ENCODE measurements at places on chromosomes 3 and 15.

- DNase-seq: no peak
Measured at GRCh38 chr3:169264711-169265110, 398.8 kb downstream of the MECOM start.

DNA sequence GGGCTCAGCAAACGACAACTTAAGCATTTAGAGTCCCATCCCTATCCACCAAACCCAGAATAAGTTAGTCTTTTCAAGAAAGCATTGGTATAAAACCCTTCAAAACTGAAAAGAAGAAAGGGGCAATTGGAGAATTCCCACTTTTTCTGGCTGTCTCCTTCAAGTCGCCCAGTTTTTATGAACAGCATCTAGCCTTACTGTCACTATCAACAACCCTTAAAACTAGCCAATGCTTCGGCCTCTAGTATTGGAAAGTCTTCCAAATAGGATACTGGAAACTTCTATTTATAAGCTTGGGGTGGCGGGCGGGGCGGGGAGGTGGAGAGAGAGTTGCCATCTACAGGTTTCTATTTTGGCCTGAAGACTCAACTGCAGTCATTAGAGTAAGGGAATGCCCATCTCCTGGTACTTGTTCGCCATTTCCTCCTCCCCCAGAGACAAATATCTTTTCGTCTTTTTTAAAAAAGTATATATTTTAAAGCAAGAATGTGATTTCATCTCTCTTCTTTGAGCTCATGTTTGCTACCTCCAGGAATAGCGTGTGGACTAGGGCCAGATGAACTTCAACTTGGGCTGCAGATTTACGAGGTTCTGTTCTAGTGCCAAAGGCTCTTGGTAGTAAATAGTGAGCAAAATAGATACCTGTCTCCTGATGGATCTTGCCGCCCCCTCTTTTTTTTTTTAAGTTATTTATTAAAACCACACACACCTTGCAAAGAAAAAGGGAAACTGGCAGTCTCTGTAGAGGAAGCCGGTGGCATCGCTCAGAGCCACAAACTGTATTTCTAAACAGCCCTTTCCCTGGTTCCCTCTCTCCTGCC lies 2.7 kb downstream of the BCL6 start:
- no peak for DNase-seq

- DNase-seq: no peak
Measured at GRCh38 chr3:53077476-53078220, 31.8 kb upstream of the SFMBT1 start.

DNA sequence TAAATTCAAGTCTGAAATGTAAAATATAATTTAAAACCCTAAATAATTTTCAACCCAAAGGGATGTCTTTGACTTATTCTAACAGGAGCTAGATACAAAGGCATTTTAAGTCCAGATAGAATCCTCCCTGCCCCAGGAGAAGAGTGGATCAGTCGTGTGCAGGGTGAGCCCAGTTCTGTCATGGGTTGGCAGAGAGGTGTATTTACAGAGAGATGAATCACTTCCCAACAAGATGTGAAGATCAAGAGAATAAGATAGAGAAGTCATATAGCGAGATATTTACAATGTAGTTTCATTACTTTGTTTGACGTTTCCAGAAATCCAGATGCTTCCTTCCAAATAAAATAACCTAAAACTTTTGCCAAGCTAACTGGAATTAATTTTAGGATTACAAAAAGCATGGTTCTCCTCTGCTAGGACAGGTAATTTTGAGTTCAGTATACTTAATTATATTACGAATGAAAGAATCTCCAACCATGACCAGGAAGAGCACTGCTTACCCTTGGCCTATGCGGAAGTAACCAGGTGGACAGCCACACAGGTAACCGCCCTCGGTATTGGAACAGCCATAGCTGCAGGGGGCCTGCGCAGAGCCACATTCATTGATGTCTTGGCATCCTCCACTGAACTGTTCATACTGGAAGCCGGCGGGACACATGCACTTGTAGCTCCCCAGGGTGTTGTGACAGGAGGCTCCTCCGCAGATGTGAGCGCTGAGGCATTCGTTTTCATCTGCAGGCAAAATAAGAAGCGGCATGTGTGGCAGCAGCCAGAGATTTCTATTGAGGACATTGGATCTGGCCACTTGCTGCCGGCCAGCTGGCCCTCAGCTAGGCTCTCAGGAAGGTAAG lies 84.0 kb downstream of the DUT start:
- no peak for DNase-seq
